Stimulated activated CD8-positive, alpha-beta memory T cell treated with anti-CD3 and anti-CD28 coated beads, Interleukin-15, amount 100 ng/mL, for 48 hours (primary cell): ENCODE measurements at places on chromosomes 13 and 19.
A peak's percentile ranks its signal among the peaks of the same experiment; 100 is the strongest.

- no peak for DNase-seq
Measured at GRCh38 chr13:97986835-97987234, 33.4 kb downstream of the IPO5 start.

GRCh38 chr19:15112385-15112784 is 5.2 kb downstream of the SYDE1 start:
- no peak for DNase-seq

DNA sequence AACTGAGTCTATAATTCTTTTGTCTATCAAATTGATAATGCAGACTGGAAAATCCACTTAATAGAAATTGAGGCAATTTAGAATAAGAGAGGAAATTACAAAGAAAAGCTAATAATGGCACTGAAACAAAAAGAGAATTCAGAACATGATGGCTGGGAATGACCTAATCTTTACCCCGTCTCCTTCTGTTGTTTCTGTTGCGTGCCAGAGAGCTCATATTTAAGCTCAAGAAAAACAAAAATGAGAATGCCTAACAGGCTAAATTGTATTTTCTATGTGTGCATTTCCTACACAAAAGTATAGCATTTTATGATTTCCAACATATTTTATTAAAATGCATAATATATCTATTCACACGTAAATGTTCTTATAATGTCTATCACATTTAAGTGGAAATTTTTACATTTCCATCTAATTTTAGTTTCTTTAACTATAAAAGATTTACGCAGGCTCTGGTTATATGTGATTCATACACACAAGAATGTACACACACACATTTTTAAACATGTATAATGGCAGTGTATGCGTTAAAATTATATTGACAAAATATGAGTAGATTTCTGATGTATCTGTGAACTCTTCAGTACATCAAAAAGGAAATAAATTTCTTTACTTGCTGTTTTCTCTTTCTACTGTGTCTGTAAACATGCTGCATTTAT is 432.3 kb downstream of the SLITRK6 start:
- no peak for DNase-seq

DNA sequence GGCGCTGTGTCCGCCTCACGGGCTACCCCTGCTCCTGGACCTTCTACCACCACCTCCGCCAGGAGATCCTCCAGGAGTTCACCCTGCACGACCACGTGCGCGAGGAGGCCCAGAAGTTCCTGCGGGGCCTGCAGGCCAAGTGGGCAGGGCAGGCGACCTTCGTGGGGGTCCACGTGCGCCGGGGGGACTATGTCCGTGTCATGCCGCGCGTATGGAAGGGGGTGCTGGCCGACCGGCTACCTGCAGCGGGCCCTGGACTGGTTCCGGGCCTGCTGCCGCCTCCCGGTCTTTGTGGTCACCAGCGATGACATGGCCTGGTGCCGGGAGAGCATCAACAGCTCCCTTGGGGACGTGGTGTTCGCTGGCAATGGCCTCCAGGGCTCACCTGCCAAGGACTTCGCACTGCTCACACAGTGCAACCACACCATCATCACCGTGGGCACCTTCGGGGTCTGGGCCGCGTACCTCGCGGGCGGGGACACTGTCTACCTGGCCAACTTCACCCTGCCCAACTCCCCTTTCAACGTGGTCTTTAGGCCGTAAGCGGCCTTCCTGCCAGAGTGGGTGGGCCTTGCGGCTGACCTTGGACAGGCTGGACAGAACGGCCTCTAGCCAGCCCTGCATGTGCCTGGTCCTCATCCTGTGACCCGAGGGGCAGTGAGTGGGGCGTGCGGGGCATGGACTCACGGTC is 7.8 kb upstream of the NTN5 start:
- DNase-seq, result no peak

GRCh38 chr19:33283589-33283988 is 18.7 kb downstream of the CEBPA start:
- DNase-seq, result no peak

GRCh38 chr13:25181597-25181996 is 9.5 kb upstream of the AMER2 start:
- no peak for DNase-seq

- no peak for DNase-seq
Measured at GRCh38 chr13:112532837-112533745, 54.9 kb downstream of the TUBGCP3 start.

DNA sequence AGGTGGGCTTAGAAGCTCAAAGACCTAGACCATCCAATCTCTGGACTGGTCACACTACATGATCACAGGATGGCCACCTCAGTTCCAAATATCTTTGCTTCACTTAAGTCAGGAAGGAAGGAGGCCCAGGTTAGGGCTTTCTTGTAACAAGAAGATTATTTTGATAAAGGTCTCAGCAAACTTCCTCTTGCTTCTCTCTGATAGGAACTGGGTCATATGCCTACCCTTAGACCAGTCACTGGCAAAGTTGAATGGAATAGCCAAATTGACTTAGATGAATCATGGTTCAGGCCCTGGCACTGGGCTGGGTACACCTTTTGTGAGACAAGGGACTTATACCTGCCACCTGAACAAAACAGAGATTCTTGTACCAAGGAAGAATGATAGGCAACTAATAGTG is 11.0 kb downstream of the FRY start:
- no peak for DNase-seq

GRCh38 chr19:42370068-42370520 is 20.0 kb downstream of the CNFN start:
- no peak for DNase-seq

GRCh38 chr19:9878511-9879196 is 43.5 kb downstream of the PIN1 start:
- no peak for DNase-seq

- no peak for DNase-seq
Measured at GRCh38 chr13:83168590-83168989, 713.7 kb downstream of the SLITRK1 start.

- peak; percentile 44 for DNase-seq
Measured at GRCh38 chr13:110713981-110714796, 689 bp downstream of the ING1 start.
